AG10803 (cell line): ENCODE measurements at places on chromosomes 5 and 9.
A peak's percentile ranks its signal among the peaks of the same experiment; 100 is the strongest.

DNA sequence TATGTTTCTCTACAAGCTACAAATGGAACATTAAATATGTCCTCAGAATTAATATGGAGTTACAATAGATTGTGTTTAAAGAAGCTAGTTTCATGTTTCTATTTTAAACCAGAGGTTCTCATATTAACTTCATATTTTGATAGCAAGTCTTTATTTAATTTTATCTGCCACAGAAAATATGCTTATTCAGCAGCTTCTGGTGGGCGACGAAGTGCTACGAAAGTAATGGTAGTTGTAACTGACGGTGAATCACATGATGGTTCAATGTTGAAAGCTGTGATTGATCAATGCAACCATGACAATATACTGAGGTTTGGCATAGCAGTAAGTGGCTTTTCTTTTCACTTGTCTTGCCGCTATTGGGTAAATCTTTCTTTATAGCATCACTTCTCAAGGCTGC is 54.2 kb downstream of the MOCS2 start:
- DNase-seq, result no peak

- DNase-seq, result peak; percentile 2
Measured at GRCh38 chr9:110429453-110429852, 91.8 kb upstream of the TXNDC8 start.

GRCh38 chr5:159582756-159583541 is 252.7 kb upstream of the IL12B start:
- DNase-seq, result peak; percentile 20

- peak; percentile 30 for DNase-seq
Measured at GRCh38 chr9:26310294-26310693, 582.3 kb downstream of the CAAP1 start.

GRCh38 chr5:161562446-161562845 is 15.9 kb upstream of the GABRB2 start:
- DNase-seq, result no peak

DNA sequence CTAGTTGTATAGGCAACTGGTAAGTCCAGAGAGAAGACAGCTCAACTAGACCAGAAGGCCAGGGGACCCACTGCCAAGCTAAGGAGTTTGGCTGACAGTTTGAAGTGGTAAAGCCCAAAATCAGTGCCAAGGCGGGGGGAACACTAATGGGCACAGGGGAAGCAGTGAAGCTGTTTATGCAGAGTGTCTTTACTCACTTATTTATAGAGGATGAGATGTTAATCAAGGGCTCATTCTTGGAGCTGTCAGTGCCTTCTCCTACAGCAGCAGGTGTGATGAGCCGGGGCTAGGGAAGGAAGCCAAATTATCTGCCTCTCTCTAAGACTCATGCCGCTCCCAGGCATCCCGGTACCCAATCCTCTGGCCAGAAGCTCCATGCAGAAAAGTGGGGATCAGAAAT is 75.2 kb upstream of the GALNT10 start:
- no peak for DNase-seq

GRCh38 chr5:84568171-84568570 is 183.5 kb upstream of the EDIL3 start:
- DNase-seq, result no peak
